ENCODE measurements at places on chromosomes 7 and 10. TPM values are rescaled to one million over a fixed set of nuclear protein-coding genes. Genes with fewer than 3 reads are reported as not detected.

RNLS gene
- 9.6 TPM for total RNA-seq

NACAD gene
- total RNA-seq, result 2.5 TPM

CALHM1 gene
- 0.15 TPM for total RNA-seq

TMEM130 gene
- total RNA-seq, result 2.9 TPM

ASB10 gene
- not detected for total RNA-seq

CHAT gene
- not detected for total RNA-seq

PALD1 gene
- total RNA-seq, result 16.0 TPM

CTAGE8 gene
- 4.2 TPM for total RNA-seq

GIMAP7 gene
- 49.4 TPM for total RNA-seq

UNCX gene
- total RNA-seq, result not detected

CACNA2D1 gene
- 12.5 TPM for total RNA-seq

FBH1 gene
- total RNA-seq, result 64.7 TPM

CLDN4 gene
- total RNA-seq, result 116 TPM

PIK3CG gene
- total RNA-seq, result 14.9 TPM

LRRC4 gene
- total RNA-seq, result 12.8 TPM

HOXA6 gene
- 4.6 TPM for total RNA-seq

C10orf105 gene
- total RNA-seq, result 0.32 TPM

CPA2 gene
- total RNA-seq, result not detected

TMEM229A gene
- not detected for total RNA-seq

PKD2L1 gene
- total RNA-seq, result 3.4 TPM

WEE2 gene
- total RNA-seq, result not detected

ATOH7 gene
- total RNA-seq, result not detected

CDK14 gene
- 58.6 TPM for total RNA-seq

FERD3L gene
- total RNA-seq, result not detected

NKX2-3 gene
- not detected for total RNA-seq

MSMB gene
- 5.3 TPM for total RNA-seq

UCMA gene
- total RNA-seq, result not detected

MINPP1 gene
- 15.6 TPM for total RNA-seq

LRGUK gene
- total RNA-seq, result 1.8 TPM

PANK1 gene
- total RNA-seq, result 8.2 TPM

ANK3 gene
- total RNA-seq, result 75.9 TPM

EXOC6 gene
- 19.6 TPM for total RNA-seq

PKD1L1 gene
- total RNA-seq, result 0.59 TPM

KMT2E gene
- 88.2 TPM for total RNA-seq

STEAP2 gene
- 13.4 TPM for total RNA-seq

ITGB8 gene
- total RNA-seq, result 8.0 TPM

FAM25G gene
- total RNA-seq, result not detected

CUBN gene
- 2.2 TPM for total RNA-seq

PNLIPRP1 gene
- total RNA-seq, result not detected

SAMD9L gene
- total RNA-seq, result 64.4 TPM

GPR158 gene
- 0.12 TPM for total RNA-seq

TMEM120A gene
- total RNA-seq, result 42.7 TPM

H2BK1 gene
- total RNA-seq, result not detected

FFAR4 gene
- total RNA-seq, result 13.7 TPM

GNA12 gene
- 41.6 TPM for total RNA-seq

PILRA gene
- 48.7 TPM for total RNA-seq

PAPOLB gene
- total RNA-seq, result 0.24 TPM

CRTAC1 gene
- total RNA-seq, result 123 TPM

EN2 gene
- total RNA-seq, result not detected

CALML3 gene
- total RNA-seq, result not detected

CYP2C9 gene
- total RNA-seq, result 0.38 TPM

PBLD gene
- 2.6 TPM for total RNA-seq

Measured in lower lobe of right lung (tissue), 2 donors.